ENCODE measurements at places on chromosomes 7 and 10.

GRCh38 chr7:83739527-83739926 is 90.6 kb upstream of the SEMA3E start:
- no peak for DNase-seq

DNA sequence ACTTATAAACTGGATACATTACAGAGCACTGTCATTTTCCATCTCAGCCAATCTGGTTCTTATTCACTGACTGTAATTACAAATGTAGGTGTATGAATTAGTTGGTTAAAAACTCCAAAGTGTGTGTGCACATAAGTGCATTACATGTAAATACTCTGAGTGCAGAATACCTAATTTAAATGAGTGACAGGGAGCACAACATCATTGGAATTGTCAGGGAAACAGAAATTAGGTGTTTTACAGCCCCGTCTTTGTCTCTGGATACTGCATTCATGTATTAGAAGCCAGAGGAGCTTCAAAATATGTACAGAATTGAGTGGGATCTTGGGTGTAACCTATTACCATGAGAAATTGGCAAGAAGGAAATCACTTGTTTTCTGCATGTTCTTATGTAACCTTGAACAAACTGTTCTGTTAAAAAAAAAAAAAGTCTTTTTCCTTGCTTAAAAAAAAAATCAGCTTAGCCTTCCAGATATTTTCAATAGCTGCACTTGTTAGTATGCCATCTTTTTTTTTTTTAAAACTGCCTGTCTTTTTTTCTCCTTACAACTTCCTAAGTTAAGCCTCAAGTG is 31.1 kb downstream of the CELF2 start:
- DNase-seq, result no peak

DNA sequence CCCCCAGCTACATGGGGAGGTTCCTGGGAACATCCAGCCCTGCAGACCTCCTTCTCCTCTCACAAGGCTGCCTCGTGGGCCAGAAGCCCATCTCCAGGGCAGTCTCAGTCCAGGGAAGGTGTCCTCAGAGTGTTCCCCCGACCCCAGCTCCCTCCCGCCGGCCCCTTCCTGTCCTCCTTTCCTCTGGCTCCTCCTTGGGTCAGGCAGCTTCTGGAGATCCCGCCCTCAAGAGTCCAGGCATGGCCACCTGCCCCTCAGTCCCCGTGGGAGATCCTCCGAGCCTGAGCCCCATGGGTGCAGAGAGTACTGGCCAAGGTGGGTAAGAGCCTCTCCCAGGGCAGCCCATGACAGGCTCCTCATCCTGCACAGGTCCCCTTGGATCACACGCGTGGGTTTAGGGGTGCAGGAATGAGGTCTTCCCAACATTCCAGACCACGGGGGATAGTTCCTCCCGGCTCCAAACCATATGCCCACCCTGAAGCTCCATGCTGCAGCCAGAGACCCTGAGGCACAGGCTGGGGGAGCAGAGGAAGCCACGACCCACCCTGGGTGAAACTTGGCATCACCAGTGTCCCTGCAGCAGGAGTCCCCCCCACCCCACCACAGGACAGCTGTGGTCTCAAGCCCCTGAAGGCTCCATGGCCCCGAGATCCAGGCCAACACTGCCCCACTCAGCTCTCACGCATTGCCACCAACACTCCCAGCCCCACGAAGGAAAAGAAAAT is 65.5 kb downstream of the OAT start:
- DNase-seq, result no peak

DNA sequence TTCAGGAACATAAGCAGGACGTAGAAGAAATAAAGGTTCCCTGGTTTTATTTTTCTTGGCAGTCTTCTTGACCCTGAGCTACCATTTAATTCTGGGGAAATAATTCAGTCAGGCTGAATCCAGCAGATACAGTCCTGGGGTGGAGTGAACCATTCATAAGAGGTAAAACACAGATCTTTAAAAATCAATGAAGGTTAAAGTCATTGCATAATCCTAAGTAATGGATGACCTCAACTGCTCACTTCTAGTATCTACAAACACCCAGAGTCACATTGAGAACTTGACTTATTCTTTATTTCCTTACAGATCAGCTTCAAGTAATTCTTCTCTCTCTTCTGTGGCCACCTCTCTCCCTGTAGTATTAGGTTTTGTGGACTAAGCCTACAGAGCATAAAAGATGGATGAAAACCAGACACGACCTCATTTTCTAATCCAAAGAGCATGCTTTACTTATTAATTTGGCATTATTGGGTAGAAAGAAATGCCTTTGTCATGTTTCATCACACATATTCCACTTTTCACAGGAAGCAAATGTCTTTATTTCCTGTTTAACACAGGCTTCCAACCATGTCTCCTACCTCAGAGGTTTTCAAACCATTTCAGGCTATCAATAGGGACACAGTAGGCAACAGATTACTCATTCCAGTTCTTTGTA is 182.3 kb upstream of the IMMP2L start:
- DNase-seq, result no peak

- no peak for DNase-seq
Observed at GRCh38 chr10:125165584-125166573, 5.5 kb upstream of the CTBP2 start.

DNA sequence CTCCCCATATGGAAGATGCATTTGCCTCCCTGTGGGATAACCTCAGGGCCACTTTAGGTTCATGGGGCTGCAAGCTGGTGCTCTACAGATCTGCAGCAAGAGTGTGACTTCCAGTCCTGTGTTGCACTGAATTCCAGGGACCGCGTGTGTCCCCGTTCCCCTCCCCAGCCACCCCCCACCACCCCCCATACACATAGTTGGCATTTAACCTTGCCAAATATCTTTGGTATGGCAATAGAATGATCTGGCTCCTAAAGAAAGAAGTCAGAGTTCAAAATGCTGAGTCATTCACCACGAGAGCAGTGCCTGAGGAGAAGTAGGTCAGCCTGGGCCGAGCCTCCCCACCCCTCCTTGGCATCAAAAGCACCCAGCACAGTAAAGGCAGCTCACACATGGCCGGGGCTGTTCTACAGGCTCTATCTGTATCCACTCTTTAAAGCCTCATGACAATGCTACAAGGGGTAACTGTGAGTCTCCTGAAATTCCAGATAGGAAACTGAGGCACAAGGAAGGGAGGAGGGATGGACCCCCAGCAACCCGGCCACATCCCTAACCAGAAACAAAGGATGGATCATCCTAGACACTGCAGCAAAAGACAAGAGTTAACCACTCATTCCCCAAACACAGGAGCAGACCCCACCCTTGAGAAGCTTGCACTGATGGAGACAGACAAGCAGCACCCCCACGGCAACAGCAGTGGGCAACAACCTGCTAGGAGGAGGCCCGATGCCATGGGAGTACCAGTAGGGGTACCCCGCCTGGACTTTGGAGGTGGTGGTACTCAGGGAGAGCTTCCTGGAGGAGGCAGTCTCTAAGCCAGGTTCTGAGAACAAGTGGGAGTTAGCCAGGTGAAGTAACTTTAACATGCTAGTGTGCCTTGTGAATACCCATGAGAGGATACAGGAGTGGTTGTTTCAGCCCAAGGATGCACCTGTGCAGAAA is 70.3 kb upstream of the NANOS1 start:
- no peak for DNase-seq

- no peak for DNase-seq
Observed at GRCh38 chr7:154976844-154977243, 26.1 kb downstream of the PAXIP1 start.
